Stimulated activated CD8-positive, alpha-beta memory T cell treated with anti-CD3 and anti-CD28 coated beads, Interleukin-4, amount 100 ng/mL, for 4 hours (primary cell): ENCODE measurements at places on chromosomes 16 and 17.

DNA sequence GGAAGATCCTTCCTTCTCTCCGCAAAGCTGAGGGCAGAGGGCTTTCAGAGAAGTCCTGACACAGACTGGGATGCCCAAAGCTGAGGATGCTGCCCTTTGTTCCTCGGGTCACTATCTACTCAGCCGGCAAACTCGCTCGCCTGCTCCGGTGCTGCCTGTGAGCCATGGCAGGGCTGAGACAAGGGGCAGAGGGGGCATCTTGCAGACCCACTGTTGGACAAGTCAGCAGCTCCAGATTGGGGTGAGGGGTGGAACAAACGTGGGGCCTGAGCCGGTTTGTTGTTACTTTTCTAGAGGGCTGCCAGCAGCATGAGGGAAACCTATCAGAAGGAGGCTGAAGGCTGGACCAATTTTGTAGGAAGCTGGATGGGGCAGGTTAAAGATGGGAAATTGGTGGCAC is 47.1 kb upstream of the PIK3R6 start:
- no peak for DNase-seq

GRCh38 chr16:77993111-77993985 is 29.0 kb upstream of the CLEC3A start:
- no peak for DNase-seq

GRCh38 chr16:22642416-22643088 is 131.9 kb downstream of the NPIPB5 start:
- DNase-seq, result no peak

- DNase-seq, result no peak
Measured at GRCh38 chr16:27235938-27236245, 32.6 kb downstream of the KDM8 start.
